IPS DF 6.9 (cell line): ENCODE measurements at places on chromosomes 1 and 21.

- DNase-seq = no peak
Measured at GRCh38 chr1:164709126-164709525, 150.1 kb downstream of the PBX1 start.

GRCh38 chr1:2242814-2243725 lies 15.0 kb downstream of the SKI start:
- DNase-seq = no peak

DNA sequence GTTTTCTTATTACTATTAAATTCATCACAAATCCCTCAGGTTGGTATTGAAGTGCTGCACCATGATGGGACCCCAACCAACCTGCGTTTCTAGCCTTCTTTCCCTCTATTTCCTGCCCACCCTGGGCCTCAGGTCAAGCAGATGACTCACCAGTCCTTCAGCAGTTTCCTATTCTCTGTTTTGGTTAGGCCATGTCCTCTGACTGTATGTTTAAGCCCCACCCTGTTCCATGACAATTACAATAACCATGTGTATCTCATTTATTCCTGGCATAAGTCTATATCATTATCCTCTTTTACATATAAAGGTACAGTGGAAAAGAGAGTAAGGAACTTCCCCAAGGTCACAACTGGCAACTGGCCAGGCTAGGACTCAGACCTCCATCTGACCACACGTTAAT lies 5.3 kb upstream of the FAM78B start:
- no peak for DNase-seq

DNA sequence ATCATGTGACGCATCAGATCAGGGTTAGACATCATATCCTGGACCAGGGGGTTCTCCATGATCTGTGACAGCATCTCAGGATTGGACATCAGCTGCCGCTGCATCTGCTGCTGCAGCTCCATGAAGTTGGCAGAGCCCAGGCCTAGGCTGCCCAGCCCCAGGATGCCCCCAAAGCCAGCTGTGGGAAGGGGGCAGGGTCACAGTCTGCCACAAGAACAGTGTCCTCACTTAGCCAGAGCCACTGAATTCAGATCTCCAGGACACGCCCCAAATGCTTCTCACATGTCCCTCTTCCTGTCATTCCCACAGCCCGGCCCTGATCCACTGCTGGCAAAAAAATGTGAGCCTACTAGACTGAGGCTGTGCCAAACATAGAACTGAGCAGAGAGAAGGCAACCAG lies 3.2 kb downstream of the UBQLN4 start:
- no peak for DNase-seq
